ENCODE measurements at places on chromosomes 4 and X.
A peak's percentile ranks its signal among the peaks of the same experiment; 100 is the strongest.

DNA sequence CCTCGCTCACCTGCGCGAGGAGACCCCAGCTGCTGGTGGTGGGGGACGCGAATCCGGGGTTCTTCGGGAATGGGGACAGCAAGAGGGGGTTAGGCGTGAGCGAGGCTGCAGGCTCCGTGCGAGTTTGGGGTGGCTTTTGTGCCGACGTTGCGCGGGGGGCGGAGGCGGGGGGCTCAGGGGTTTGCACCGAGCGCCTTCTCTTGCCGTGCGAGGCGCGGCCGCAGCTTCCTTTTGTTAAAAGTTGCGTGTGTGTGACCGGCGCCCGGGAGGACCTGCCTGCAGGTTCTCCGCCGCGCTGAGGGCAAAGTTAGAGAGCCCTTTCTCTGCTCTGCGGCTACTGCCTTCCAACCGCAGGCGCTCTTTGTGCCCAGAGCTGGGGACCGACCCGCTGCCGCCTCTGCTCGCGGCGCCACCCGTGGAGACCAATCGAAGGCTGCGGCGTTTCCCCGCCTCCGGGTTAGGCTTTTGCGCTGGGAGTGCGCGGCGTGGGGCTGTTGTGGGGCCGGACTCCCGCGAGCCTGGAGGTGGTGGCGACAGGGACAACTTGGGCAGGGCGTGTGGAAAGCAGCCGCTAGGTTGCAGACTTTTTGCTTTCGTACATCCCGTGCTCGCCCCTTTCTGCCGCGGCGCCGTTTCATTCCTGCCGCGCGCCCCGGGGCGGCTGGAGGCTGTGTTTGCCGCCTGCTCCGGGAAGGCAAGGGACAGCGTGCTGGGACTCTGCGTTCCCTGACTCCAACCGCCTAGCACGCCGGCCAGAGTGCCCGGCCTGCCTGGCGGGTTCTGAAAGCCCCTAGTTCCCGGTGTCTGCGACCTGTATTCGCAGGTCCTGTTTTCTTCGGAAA is 716 bp downstream of the KIT start:
- peak; percentile 26 for DNase-seq

DNA sequence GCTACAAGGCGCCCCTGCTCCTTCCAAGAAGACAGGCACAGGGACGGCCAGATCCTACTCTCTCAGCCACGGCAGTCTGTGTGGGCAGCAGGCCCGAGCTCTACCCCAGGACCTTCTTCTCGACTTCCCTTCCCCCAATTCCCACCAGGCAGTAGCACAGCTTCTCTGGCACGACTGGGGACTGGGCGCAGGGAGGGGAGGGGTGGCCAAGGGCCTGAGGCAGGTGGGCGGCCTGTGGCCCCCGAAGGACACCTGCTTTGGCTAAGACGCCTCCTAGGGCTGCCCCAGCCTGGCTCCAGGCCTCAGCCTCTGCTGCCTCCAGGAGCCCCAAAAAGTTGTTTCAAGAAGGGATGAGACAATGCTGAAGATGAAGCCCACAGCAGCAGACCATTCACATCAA is 24.2 kb upstream of the IRF2 start:
- no peak for DNase-seq

DNA sequence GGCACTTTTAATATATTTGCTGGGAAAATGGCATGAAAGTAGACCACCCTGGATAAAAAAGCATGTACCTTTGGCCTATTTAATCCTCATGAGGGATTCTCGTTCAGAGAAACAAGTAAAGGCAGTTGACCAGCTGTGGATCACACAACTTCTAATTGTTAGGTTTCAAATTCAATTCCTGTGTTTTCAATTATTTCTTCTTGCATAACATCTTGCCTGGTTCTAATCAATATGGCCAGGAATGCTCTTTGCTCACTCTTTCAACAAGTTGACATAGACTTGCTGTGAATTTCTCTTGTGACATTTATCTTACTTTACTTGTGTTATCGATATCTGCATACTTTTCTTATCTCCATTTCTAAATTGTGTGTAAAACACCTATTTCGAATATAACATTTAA is 211.8 kb downstream of the SLC7A11 start:
- no peak for DNase-seq

- DNase-seq: no peak
Measured at GRCh38 chr4:73714647-73715046, 25.7 kb upstream of the CXCL8 start.

DNA sequence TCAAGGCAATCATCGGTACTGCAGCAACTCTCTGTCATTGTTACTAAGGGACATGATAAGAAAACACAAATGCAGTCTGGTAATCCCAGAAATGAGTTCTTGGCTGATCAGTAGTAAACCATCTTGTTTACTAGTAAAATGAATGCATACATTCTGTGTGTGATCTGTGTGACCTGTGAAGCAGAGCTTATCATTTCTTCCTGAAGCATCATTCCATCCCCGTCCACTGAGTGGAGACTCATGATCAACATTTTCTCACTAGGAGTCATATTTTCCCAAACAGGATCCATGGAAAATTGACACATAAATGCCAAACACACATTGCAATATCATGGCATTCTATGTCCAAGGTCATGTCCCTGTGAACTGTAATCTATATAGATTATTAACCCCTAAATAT is 226.1 kb downstream of the ANKRD50 start:
- DNase-seq: no peak

- DNase-seq: peak; percentile 45
Measured at GRCh38 chr4:6885953-6886557, 23.6 kb upstream of the TBC1D14 start.

DNA sequence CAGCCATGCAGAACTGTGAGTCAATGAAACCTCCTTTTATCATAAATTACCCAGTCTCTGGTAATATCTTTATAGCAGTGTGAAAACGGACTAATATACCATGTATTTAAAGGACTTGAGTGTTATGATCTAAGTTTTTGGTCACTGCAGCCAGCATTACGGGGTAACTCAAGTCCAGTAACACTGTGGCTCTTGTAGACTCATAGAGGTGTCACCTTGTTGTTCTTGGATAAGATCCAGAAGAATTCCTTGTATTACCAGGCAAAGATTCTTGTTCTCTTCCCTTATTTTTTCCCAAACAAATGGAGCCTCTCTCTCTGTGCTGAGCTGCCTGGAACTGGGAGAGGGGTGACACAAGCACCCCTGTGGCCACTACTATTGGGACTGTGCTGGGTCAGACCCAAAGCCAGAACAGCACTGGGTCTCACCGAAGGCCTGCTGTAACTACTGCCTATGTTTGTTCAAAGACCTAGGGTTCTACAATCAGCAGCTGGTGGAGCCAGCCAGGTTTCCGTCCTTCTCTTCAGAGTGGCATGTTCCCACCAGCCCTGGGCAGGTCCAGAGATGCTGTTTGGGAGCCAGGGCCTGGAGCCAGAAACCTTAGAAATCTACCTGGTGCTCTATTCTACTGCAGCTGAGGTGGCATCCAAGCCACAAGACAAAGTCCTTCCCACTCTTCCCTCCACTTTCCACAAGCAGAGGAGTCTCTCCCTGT is 43.7 kb upstream of the MED14 start:
- DNase-seq: no peak

DNA sequence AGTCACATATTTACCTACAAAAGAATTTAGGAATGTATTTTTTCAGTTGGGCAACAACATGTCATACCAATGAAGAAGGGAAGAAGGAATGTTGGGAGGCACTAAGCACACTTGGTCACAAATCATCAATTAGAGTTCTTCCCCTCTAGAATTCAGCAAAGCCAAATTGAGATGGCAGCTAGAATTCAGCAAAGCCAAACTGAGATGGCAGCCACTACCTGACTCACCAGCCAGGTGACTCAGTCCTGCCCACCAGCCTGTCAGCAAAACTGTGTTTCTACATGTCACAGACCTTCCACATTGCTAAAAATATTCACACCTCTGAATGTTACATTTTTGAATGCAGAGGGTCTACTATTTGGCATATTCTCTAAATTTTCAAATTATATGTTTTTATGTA is 63.2 kb upstream of the NOCT start:
- no peak for DNase-seq
